ENCODE measurements at places on chromosomes 5 and 9.

- DNase-seq, result no peak
These were observed 70.2 kb downstream of the FBXL17 start for GRCh38 chr5:108311682-108312081.

DNA sequence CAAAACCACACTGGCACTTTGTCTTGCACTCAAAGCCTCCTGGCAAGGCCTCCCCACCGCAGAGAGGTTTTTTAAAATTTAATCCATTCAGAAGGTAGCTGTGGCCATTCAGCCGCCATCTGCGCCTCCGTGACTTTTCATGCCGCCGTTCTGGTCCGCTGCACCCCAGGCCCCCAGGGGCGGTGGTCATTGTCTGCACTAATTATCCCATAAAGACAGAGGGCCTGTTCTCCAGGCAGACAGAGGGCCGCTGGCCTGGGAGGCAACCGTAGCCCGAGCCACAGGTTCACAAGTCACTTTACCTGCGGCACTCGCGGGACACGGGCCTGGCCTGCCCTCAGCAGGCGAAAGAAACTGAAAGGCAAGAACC lies 49.4 kb downstream of the EXD3 start:
- peak; percentile 46 for DNase-seq

DNA sequence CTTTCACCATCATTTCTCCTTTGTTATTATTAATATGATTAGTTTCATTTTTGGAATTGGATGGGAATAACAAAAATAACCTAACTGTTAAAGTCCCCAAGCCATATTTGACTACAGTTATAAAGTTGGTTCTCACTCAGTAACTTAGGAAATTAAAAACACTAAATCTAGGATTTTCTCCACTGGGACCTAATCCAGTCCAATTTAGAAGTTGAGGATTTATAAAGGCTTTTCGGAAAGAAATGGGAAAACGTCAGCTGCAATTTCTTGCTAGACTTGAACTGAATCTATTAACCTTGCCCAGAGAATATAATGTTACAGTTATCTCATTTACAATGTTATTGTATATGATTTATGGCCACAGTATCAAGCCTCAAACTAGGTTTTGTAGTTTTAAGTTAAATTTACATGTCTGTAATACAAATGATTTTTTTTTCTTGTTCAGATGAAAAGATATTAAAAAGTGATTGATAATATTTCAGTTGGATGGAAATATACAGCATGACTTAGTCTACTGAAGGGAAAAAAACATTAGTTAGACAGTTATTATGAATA lies 524.3 kb upstream of the GRAMD2B start:
- no peak for DNase-seq

GRCh38 chr5:173016598-173017046 lies 33.1 kb downstream of the ATP6V0E1 start:
- DNase-seq, result peak; percentile 12

GRCh38 chr9:112905084-112905483 lies 14.4 kb upstream of the SLC46A2 start:
- DNase-seq, result no peak

GRCh38 chr5:150172145-150172544 lies 5.6 kb downstream of the CDX1 start:
- DNase-seq, result no peak

DNA sequence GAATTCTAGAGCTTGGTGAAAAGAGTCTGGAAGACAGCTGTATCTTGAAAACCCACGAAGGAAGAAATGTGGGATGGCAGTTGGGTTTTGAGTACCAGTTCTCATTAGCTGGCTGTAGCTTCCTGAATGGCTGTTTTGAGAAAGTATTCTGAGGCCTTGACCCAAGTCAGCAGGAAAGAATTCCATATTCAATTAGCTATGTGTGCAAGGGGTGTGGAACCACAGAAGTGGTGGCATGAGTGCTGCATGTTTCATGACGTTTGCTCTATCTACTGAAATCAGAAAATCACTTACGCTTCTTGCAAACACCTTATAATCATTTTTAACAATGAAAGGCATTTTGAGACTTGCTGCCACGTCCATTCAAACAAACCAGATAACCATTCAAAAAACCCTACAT lies 69.1 kb downstream of the TRPM3 start:
- no peak for DNase-seq

GRCh38 chr5:157842787-157843186 lies 16.2 kb downstream of the CLINT1 start:
- no peak for DNase-seq

DNA sequence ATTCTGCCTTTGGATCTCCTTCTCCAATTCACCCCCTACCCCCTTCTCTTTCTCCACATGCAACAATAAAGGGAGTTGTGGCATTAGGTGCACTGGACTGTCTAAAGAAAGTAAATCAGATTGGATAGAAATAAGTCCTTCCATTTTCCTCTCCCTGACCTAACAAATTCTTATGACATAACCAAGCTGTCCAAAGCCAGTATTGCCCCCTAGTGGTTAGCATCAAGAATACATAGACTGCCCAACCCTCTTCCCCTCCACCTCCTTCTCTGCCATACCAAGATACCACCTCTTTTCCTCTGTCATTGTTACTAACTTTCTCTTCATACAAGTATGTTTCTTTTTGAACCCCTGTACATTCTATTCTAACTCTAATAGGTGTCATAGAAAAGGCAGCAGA lies 45.7 kb downstream of the PPARGC1B start:
- no peak for DNase-seq

GRCh38 chr5:127832067-127832466 lies 128.9 kb downstream of the CCDC192 start:
- DNase-seq, result no peak

- no peak for DNase-seq
These were observed 50.3 kb downstream of the MAP1B start for GRCh38 chr5:72157625-72157962.

DNA sequence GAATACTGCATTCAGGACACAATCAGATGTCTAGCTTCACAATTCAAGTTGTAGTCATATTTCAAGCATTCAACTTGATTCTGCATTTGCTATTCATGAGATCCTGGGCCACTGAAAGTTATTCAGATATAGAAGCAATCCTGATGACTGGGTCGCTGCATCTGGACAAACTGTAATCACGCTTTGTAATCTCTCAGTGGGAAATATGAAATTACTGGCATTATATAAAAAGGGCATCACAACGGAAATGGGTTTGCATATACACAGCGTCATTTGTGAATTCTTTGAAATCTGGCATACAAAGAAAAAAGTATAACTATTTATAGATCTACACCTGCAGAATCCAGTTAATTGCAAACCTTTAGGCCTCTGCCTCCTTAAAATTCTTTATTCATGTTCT lies 102.2 kb downstream of the PARP8 start:
- no peak for DNase-seq

DNA sequence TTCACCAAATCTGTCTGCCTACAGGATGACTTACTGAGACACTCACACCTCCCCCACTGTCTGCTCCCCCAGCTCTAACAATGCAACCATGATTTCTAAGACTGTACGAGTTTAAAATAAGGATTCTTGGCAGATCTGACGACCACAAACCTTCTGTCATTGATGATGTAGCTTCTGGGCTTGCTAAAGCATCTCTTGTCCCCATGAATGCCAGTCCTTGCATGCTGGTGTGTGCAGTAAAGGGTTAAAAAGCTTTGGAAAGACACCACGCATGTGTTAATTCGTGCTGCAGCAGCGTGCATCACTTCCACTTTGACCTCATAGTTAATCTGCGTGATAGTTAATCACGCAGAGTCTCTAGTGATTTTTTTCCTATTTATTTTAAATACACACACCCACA lies 411 bp upstream of the GABRG2 start:
- no peak for DNase-seq

GRCh38 chr5:111432883-111433536 lies 79.3 kb downstream of the STARD4 start:
- DNase-seq, result no peak

DNA sequence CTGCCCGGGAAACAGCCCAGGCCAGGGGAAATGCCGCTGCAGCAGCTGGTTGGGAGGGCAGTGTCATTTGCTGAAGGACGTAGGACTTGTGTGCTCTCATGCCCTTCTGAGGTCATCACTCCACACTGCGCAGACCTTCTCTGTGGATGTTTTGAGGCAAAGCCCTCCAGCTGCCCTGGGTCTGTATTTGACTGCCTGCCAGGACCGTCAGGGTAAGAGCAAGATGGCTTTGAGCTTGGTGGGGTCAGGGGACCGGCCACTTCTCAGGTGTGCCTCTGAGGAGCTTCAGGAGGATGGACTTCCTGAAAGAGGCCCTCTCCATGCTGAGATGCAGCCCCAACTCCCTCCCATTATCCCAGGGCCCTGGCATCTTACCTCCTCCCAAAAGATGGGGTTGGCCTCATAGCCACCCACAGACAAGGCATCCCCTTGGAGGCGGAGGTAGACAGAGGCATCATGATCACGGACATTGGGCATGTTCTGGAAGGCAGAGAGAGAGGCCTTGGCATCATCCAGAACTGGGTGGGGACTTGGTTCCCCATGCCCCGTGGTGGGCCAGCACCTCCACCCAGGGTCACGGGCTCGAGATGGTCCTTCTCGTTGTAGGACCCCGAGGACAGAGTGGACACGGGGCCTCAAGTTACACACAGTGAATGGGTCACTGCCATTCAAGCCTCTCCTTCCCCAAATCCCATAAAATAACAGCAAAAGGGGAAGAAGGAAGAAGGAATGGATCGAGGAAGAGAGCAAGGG lies 19.4 kb downstream of the SARDH start:
- DNase-seq, result peak; percentile 57

Data from activated effector memory CD4-positive, alpha-beta T cell treated with anti-CD3 and anti-CD28 coated beads, Interleukin-2, amount 50 U/mL, for 16 hours (primary cell).